Left ventricle myocardium superior (tissue), 1 donor: ENCODE measurements at places on chromosomes 4 and X.

GRCh38 chr4:113614414-113614813 lies 147.1 kb downstream of the CAMK2D start:
- no peak for DNase-seq

DNA sequence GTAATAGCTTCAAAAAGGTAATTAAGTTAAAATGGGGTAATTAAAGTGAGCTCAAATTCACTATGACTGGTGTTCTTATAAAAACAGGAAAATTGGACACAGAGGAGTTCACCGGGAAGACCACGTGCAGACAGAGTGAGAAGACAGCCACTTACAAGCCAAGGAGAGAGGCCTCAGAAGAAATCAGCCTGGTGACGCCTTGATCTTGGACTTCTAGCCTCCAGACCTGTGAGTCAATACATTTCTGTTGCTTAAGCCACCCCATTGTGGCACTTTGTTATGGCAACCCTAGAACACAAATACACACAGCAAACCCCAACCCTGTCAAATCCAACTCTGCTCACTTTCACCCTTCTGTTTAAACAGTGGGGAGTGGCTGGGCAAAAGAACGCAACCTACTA lies 4.1 kb upstream of the CD38 start:
- no peak for DNase-seq

DNA sequence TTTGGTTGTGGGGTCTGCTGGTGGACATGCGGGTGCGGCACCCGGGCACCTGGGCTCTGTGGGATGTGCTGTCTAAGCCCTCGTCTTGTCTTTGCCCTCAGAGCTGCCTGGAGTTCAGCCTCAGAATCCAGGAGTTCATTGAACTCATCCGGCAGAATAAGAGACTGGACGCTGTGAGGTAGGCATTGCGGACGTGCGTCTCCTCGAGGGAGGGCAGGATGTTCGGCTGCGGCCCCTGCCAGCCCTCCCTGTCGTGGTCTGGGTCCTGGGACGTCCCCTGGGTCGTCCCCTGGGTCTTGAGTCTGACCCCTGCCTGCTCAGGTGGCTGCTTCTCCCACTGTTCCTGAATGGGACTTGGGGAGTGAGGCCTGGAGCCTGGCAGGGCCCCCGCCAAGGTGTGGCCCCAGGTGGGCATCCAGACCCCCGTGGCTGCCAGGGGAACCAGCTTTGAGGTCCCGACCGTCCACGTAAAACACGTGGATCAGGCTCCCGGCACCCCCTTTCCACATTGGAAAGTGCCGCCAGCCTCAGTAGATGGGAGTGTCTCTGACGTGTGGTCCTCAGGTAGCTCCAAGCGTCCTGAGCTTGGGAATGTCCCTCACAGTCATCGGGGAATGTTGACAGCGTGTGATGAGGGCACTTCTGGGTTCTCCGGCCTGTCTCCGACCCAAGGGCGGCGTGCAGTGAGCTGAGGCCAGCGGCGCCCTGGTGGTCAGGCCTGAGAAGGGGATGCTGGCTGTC lies 19.3 kb upstream of the UVSSA start:
- peak; percentile 17 for DNase-seq

DNA sequence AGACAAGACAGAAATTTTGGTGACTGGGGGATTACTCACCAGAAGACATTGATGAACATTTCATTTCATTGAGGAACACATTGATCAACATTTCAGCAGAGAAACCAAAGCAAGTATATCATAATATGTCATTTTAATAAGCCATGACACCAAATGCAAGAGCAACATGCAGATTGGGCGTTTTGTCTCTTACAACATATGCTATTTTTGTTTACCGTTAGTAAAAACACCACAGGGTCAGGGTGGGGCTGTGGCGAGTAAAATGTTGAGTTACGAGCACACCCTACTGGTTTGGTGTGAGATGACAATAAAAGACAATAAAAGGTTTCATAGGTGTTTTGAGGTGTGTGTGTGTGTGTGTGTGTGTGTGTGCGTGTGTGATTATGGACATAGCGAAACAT lies 294.5 kb downstream of the PDGFC start:
- no peak for DNase-seq

GRCh38 chrX:150364347-150365050 lies 1.4 kb downstream of the MAMLD1 start:
- DNase-seq, result peak; percentile 45
